ENCODE measurements at places on chromosomes 12 and 14.

DNA sequence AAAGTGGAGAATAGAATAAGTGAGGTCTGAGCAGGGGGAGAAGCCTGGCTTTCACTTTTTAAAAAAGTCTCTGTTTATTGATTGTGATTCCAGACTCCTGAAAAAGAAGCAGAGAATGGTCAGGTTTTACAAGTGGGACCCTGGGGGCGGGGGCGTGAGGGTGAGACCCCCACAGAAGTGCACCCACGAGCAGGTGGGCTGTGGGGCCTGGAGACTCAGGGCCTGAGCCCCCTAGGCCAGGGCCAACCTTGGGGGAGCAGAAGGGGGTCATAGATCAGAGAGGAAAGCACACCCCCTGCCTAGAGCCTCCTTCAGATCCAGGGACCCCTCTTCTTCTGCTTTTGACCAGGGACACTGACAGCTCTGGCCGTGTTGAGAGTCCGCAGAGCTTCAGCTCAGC is 180.3 kb downstream of the ADGRD1 start:
- no peak for DNase-seq

DNA sequence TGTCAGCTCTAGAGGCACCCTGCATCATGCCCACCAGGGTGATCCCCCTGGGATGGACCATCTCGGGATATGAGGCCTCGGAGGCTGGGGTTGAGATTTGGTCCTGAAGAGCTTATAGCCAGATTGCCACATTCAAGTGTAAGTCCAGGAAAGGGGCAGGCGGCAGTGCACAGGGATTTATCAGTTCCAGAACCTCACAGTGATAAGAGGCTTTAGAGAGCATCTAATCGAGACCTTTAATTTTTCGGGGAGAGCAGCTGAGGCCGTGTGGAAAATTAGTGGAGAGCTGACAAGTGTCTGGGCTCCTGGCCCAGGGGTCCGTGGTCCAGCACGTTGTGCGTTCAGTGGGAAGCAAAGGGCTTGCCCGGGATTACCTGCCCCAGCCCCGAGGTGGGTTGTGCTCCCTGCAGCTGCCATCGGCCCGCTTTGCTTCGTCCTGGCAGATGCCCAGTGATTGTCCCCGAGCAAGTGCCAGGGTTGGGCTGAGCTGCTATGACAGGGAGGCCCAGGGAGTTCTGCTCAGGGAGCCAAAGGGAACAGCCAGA is 52.1 kb downstream of the C14orf132 start:
- no peak for DNase-seq

DNA sequence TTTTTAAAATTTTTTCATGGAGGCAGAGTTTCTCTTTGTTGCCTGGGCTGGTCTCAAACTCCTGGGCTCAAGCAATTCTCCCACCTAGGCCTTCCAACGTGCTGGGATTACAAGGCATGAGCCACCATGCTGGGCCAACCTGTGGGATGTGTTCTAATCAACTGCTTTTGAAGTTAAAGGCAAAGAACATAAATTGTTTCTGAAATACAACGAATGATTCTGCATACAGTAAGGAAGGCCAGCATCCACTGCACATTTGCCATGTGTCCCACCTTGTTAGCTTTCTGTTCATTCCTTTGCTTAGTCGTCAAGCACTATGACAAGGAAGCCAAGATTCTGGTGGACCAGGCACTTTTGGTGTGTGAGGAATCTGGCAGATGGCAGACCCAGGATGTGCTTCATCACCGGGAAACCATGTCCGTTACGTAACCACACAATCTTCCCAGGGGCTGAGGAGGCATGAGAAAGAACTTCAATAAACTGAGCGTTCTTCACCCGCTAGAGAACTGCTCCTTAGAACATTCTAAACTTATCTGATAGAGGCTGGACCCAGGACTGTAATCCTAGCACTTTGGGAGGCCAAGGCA is 24.5 kb downstream of the MOK start:
- DNase-seq, result no peak

DNA sequence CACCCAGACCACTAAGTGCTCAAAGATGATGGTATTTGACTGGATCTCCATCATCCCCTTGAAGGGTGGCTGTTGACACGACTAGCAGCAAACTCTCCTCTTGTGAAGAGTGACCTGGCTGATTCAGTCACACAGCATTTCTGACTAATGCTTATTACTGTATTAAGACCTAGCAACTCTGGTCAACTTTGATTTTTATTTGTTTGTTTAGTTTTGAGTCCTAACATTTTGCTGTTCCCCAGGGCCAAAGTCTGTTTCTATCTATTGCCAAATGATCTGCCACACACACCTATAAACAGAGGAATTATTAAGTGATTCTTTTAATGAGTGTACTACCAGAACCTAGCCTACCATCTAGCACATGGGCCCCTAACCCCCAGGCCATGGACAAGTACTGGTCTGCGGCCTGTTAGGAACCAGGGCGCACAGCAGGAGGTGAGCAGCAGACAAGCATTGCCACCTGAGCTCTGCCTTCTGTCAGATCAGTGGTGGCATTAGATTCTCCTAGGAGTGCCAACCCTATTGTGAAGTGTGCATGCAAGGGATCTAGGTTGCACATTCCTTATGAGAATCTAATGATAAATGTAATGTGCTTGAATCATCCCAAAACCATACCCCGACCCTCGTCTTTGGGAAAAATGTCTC is 120.0 kb downstream of the RPS6KA5 start:
- no peak for DNase-seq

DNA sequence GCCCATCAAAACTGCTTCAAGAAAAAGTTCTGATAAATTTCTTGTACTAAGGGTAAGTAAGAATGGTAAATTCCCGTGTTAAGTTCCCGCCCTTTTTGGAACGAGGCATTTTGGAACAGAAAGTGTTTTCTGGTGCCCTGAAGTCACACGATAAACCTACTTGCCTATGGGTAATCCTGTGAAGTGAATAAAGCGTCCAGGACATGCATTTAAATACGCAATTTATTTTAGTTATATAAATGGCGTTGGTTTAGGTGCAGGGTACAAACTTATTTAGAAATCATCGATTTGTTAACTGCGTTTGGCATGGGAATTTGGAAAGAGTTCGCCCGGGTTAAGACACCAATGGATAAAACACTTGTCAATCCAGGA is 715 bp upstream of the RAP1B start:
- DNase-seq, result no peak

DNA sequence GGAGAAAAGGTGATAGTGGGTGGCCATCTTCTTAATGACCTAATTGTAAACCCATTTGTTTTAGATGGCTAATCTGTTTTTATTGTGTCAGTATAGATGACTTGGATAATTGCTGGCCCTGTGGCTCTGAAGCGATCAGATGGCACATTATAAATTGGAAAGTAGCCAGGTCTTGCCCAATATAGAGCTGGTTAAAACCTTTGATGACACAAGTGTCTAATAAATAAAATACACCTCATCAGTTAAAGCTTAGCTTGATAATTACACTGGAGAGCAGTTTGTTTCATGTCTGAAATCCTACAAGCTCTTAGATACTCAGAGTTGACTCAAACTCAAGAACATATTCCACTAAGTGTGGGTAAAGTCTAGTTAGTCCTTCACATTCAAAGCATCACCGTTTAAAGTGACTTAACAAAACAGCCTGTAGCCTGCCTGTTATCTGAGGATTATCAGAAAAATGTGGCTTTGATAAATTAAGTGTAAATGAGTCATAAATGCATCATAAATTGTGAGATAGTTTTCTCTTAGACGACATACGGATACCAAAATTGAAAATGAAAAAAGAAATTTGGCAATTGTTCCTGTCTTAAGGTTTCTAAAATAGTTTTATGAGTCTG is 280.9 kb downstream of the LRIG3 start:
- no peak for DNase-seq

DNA sequence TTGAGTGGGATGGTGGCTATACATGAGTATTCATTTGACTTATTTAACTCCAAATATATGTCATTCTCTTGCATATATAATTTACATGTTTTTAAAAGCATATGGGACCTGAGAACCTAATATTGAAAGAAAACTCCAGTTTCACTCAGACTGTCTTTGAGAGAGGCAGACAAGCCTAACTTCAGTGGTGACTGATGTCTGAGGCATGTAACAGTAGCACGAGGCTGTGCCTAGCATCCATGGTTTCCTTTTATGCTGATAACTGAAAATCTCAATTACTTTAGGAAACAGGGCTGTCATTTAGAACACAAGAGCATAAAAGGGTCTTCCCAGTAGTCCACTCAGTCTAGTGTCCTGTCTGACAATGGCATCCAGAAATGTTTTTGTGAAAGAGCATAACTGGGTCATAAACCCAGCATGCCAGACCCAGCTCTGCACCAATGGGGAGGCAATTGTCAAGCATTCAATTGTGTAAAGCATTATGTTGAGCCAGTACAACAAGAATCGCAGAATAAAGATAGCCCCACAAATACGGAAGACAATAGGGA is 24.3 kb downstream of the MAPK1IP1L start:
- no peak for DNase-seq

GRCh38 chr12:43011383-43011926 is 421.9 kb upstream of the PRICKLE1 start:
- DNase-seq, result no peak

Measured in stimulated activated CD4-positive, alpha-beta T cell treated with anti-CD3 and anti-CD28 coated beads, Interleukin-1b, Interleukin-23, amount 100 ng/mL, for 1 hour (primary cell).